T-helper 2 cell (primary cell): ENCODE measurements at places on chromosomes 16 and 17.

DNA sequence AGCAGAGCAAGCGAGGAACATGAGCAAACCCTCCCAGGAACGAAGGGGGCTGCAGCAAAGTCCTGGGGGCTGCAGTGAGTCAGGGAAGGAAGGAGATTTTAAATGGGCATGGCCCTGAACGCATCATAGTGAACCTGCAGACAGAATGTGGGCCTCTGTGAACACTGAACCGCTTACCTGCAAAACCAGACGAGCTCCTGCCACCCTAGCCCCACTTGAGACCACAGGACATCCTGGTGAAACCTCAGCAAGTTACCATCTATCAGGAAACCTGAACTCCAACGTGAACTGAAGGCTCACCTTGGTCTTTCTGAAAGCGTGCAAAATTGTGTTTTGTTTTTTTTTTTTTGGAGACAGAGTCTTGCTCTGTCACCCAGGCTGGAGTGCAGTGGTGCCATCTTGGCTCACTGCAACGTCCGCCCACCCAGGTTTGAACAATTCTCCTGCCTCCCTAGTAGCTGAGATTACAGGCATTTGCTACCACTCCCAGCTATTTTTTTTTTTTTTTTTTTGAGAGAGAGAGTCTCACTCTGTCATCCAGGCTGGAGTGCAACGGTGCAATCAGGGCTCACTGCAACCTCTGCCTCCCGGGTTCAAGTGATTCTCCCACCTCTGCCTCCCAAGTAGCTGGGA is 30.8 kb downstream of the FANCA start:
- peak; percentile 28 for DNase-seq

GRCh38 chr16:50584033-50584722 is 36.0 kb downstream of the NKD1 start:
- DNase-seq: no peak

DNA sequence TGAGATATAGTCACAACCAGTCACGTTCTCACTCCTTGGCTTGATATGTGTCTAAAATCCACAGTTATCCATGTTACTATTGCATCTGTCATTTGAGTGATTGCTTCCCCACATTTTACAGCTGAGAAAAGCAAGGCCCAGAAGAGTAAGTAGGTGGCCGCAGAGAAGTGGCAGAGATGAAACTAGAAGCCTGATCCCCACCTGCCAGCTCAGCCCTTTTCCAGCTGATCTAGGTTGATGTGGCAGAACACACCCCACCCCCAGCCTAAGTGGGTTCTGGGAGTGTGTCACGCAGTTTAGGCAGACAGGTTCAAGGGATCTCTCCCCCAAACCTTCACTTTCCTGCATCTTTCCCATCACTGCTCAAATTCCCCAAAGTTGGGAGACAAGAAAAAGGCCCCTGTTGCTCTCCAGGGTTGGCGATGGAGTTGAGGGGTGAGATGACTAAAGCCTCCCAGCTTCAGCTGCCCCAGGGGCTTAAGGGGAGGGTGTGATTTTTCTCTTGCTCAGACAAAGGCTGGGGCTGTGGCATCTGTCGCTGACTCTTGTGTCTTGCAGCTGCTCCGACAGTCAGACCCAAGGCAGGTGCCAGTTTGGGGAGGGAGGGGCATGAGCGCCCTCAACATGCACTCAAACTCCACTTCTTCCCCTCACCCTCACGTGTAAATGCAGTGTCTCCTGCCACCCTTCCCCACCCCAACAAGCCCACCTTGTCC is 48.9 kb upstream of the LHX1 start:
- DNase-seq: no peak

- peak; percentile 65 for DNase-seq
Measured at GRCh38 chr17:76725580-76726230, 701 bp downstream of the JMJD6 start.

GRCh38 chr17:60318326-60318725 is 73.6 kb downstream of the USP32 start:
- DNase-seq: no peak

GRCh38 chr17:21677126-21677910 is 15.0 kb upstream of the KCNJ18 start:
- no peak for DNase-seq

DNA sequence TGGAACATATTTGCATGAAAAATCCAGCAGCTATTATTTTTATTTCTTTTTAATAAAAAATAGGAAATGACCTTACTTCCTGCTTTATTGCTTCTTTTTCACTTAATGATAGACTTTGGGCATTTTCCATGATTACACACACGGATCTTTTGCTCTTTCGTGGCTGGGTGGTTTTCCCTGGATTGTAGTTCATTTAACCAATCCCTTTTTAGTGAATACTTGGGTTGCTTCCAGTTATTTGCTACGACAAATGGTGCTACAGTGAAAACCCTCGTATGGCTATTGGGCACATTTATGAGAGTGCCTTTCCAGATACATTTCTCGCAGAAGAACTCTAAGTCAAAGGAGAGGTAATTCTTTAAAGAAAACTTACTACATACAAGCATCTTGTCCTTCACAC is 38.6 kb downstream of the FOXL1 start:
- DNase-seq: no peak

DNA sequence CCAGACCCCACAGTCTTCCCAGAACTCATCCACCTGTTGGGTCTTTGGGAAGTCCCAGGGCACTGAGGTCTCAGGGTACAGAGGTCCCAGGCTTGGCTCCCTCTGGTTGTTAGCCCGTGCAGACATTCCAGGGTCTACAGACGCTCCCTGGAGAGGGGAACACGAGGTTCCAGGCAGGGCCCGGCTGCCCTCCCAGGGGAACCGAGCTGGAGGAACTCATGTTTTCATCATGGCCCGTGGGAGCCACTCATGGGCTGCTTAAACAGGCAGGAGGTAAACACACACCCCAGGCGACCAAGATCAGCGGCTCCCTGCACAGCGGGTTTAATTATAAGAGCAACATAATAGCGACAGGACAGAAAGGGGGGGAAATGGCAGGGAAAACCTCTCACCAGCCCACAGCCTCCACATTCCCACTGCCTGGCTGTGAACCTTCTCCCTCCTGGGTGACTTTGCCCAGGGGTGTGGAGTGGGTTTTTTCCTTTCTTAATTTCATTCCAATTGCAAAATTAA is 36.5 kb downstream of the TRARG1 start:
- DNase-seq: no peak

GRCh38 chr16:4767872-4768548 is 1.0 kb upstream of the ZNF500 start:
- no peak for DNase-seq

GRCh38 chr17:70675070-70675590 is 505.8 kb downstream of the KCNJ2 start:
- no peak for DNase-seq

DNA sequence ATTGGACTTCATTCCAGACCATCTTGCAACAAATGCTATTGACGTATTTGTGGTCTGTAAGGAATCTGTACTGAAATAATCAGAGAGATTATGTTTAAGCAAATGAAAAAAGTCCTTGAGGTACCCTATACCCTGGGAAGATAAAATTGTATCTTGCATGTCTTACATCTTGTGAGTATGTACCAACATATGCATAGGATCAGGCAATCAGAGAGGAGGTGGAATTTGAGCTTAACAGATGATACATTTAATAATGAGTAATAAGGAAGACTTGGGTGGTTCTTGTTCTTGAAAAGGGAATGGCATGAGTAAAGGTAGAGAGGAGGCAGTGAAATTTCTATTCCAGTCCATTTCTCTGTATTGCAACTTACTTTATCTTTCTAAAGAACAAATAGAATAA is 10.6 kb downstream of the MOSMO start:
- DNase-seq: no peak

- DNase-seq: no peak
Measured at GRCh38 chr16:87457709-87458423, 35.0 kb downstream of the ZCCHC14 start.

- DNase-seq: no peak
Measured at GRCh38 chr17:838486-838885, 56.3 kb downstream of the MRM3 start.

- DNase-seq: no peak
Measured at GRCh38 chr17:74904687-74905409, 11.4 kb upstream of the FADS6 start.

GRCh38 chr16:73056921-73057290 is 9.0 kb upstream of the ZFHX3 start:
- DNase-seq: no peak

DNA sequence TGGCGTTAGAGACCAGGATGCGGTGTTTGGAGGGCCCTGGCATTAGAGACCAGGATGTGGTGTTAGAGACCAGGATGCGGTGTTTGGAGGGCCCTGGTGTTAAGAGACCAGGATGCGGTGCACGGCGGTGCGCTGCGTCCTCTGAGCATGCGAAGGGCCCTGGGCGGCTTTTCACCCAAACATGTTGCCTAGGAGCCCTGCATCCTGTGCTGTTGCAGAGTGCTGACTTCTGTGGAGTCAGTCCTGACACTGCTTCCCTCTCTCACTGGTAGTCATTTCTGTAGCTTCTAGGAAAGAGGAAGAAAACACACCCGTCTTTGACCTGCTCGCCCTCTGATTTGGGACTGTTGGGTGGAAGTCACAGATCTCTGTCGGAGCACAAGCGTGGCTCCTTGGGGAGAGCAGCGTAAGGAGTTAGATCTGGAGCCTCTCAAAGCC is 141.2 kb downstream of the LAT start:
- no peak for DNase-seq

DNA sequence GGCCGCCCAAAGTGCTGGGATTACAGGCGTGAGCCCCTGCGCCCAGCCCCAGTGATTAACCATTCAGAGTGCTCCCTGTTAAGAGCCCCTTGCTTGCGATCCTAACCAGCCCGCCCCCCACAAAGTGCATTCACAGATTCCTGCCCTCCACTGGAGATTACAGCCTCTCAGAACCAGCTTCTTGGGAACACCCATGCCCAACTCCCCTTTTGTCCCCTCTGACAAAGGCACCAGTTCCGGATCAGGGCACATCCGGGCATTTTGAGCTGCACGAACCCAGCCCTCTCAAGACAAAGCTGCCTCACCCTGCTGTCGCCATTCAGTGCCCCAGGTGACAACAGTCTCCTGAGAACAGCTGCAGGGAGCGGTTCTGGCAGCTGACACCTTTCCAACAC is 848 bp upstream of the KRT19 start:
- no peak for DNase-seq
